ENCODE measurements at places on chromosomes 7 and 10. TPM values are rescaled to one million over a fixed set of nuclear protein-coding genes. Genes with fewer than 3 reads are reported as not detected.

The MICU1 gene
- total RNA-seq = 40.3 TPM

The CRHR2 gene
- total RNA-seq = 0.21 TPM

The HABP2 gene
- 7.5 TPM for total RNA-seq

The ATRNL1 gene
- 38.4 TPM for total RNA-seq

The ARMH3 gene
- 20.5 TPM for total RNA-seq

The INSYN2A gene
- total RNA-seq = 0.85 TPM

The RBP4 gene
- 30.3 TPM for total RNA-seq

The WNT16 gene
- 1.1 TPM for total RNA-seq

The ENO4 gene
- 1.4 TPM for total RNA-seq

The MRLN gene
- 0.75 TPM for total RNA-seq

- no peaks in the 10 kb centered on the region for H3K4me1 ChIP-seq
- no peak overlapping the region for H3K4me3 ChIP-seq
- no peak for DNase-seq
- peaks cover 27% of the 10 kb centered on the region for H3K36me3 ChIP-seq
- no peak overlapping the region for H3K27ac ChIP-seq
- no peaks in the 10 kb centered on the region for H3K27me3 ChIP-seq
These were observed 162.3 kb downstream of the ZMYND11 start for GRCh38 chr10:297567-297966.

DNA sequence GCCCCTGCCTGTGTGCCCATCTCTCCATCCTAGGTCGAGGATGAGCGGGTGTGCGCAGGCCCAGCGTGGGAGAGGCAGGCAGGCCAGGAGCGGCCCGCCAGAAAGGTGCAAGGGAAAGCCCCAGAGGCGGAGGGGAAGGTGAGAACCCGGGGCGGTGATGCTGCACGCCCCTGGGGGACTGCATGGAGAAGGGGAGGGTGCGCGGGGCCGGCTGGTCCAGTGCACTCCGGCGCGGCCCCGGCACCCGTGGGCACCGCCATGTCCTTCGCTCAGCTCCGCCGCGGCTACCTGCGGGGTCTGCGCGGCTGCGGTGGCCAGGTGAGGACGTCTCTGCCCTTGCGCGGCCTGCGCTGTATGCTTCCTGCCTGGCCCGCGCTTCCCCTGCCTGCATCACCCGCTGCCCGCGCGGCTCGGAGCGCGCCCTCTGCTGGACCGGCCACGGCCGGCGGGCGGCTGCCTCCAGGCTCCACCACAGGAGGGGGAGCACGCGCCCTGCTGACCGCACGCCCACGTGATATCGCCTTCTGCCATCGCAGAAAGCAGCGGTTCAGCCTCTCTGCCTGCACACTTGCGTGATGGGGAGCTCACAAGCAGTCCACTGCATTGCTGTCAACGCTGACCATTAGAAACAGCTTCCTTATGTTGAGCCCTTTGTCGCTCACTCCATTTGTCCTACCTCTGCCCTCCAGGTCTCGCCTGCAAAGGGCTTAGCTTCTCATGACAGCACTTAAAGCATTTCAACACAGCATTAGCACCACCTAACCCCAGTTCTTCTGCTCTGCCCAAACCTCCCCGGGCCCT is 73.9 kb downstream of the CXCL12 start:
- H3K27me3 ChIP-seq = peaks cover 24% of the 10 kb centered on the region
- peaks cover 19% of the 10 kb centered on the region for H3K4me1 ChIP-seq

GRCh38 chr7:115679976-115680375 is 350.6 kb downstream of the TFEC start:
- DNase-seq = no peak
- H3K36me3 ChIP-seq = no peaks in the 10 kb centered on the region
- no peak overlapping the region for H3K4me3 ChIP-seq
- no peak overlapping the region for H3K27ac ChIP-seq

DNA sequence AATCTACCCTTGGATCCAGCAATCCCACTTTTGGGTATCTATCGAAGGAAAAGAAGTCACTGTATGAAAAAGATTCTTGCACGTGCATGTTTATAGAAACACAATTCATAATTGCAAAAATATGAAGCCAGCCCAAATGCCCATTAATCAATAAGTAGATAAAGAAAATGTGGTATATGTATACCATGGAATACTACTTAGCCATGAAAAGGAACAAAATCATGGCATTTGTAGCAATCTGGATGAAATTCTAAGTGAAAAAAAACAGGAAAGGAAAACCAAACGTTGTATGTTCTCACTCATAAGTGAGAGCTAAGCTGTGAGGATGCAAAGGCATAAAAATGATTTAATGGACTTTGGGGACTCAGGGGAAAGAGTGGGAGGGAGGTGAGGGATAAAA is 18.2 kb upstream of the CASD1 start:
- H3K27me3 ChIP-seq = no peaks in the 10 kb centered on the region
- DNase-seq = no peak
- H3K36me3 ChIP-seq = no peaks in the 10 kb centered on the region
- H3K27ac ChIP-seq = no peak overlapping the region

- H3K36me3 ChIP-seq = no peaks in the 10 kb centered on the region
- H3K4me1 ChIP-seq = peaks cover 8% of the 10 kb centered on the region
- peaks cover 8% of the 10 kb centered on the region for H3K27me3 ChIP-seq
- H3K27ac ChIP-seq = no peak overlapping the region
- H3K4me3 ChIP-seq = no peak overlapping the region
These were observed 21.6 kb downstream of the TBATA start for GRCh38 chr10:70763567-70763966.

GRCh38 chr10:35470248-35470924 is 134.1 kb downstream of the CCNY start:
- peaks cover 6% of the 10 kb centered on the region for H3K36me3 ChIP-seq
- peaks cover 33% of the 10 kb centered on the region for H3K4me1 ChIP-seq
- H3K4me3 ChIP-seq = peak overlapping the region; percentile 35
- no peak for DNase-seq
- no peaks in the 10 kb centered on the region for H3K27me3 ChIP-seq
- H3K27ac ChIP-seq = peak overlapping the region; percentile 15

GRCh38 chr10:42836771-42837468 is 54.3 kb downstream of the BMS1 start:
- H3K36me3 ChIP-seq = peaks cover 2% of the 10 kb centered on the region
- no peak overlapping the region for H3K27ac ChIP-seq

DNA sequence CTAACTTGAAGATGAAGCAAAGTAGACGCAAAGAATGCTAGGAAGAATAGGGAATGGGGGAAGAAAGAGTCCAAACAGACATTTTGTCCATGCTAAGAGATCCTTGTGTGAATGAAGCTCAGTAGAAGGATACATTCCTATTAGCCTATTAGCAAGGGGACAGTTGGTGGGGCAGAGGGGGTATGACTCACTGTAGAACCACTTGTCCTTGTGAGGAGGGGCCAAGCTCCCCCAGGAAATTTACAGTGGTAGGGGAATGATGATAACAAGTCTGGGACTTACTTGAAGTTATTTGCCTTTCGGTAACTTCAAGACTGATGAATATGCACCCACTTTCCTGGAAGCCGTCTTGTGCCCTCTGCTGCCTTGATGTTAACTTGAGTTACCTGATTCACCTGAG is 17.2 kb upstream of the SYPL1 start:
- H3K27ac ChIP-seq = no peak overlapping the region
- peaks cover 13% of the 10 kb centered on the region for H3K27me3 ChIP-seq
- no peaks in the 10 kb centered on the region for H3K4me1 ChIP-seq

DNA sequence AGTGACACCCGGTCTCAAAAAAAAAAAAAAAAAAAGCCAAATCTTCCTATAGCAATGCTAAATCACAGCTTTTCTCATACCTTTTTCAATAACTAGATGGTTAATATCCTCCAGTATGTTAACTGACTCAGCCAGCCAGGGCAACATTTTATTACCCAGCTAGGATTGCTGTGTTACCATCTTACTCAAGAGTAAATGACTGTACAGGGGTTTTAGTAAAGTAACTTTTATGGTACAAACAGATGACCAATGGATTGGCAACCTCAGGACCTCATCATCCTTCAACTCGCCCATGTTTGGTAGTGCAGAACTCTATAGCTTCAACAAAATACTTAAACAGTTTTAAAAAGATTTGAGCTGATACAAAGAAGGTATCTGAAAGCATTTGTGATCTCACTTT is 59.5 kb downstream of the HBP1 start:
- H3K4me1 ChIP-seq = peaks cover 14% of the 10 kb centered on the region
- peaks cover 3% of the 10 kb centered on the region for H3K36me3 ChIP-seq
- H3K4me3 ChIP-seq = no peak overlapping the region
- no peak overlapping the region for H3K27ac ChIP-seq
- no peak for DNase-seq
- no peaks in the 10 kb centered on the region for H3K27me3 ChIP-seq

GRCh38 chr10:7487528-7487927 is 76.7 kb upstream of the SFMBT2 start:
- H3K4me3 ChIP-seq = peak overlapping the region; percentile 4
- DNase-seq = no peak
- H3K36me3 ChIP-seq = peaks cover 3% of the 10 kb centered on the region
- H3K27me3 ChIP-seq = peaks cover 26% of the 10 kb centered on the region
- H3K27ac ChIP-seq = no peak overlapping the region
- H3K4me1 ChIP-seq = peaks cover 25% of the 10 kb centered on the region

DNA sequence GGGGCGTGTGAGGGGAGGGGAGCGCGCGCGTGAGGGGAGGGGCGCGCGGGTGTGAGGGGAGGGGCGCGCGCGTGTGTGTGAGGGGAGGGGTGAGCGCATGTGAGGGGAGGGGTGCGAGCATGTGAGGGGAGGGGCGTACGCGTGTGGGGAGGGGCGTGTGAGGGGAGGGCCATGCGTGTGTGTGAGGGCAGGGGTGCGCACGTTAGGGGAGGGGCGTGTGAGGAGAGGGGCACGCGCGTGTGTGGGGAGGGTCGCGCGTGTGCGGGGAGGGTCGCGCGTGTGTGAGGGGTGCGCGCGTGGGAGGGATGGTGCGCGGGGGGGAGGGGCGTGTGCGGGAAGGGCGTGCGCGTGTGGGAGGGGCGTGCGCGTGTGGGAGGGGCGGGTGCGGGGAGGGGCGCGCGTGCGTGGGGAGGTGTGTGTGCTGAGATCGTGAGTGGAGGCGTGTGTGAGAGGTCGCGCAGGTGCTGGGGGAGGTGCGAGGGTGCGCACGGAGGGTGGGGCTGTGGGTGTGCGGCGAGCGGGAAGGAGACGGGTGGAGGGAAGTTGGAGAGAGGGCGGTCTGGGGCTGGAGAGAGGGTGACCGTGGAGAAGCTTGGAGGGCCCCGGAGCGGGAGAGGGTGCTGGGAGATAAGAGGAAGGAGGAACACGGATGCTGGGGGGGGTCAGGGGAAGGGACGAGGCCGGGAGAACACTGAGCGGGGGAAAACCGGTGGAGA is 19.7 kb downstream of the MXI1 start:
- H3K4me1 ChIP-seq = peaks cover 23% of the 10 kb centered on the region
- peaks cover 4% of the 10 kb centered on the region for H3K36me3 ChIP-seq
- DNase-seq = no peak
- H3K4me3 ChIP-seq = peak overlapping the region; percentile 96
- H3K27me3 ChIP-seq = no peaks in the 10 kb centered on the region

- no peak overlapping the region for H3K4me3 ChIP-seq
- H3K4me1 ChIP-seq = peaks cover 16% of the 10 kb centered on the region
- no peak overlapping the region for H3K27ac ChIP-seq
- H3K36me3 ChIP-seq = peaks cover 12% of the 10 kb centered on the region
- DNase-seq = no peak
These were observed 17.1 kb downstream of the COL13A1 start for GRCh38 chr10:69818676-69819239.

- peaks cover 50% of the 10 kb centered on the region for H3K4me1 ChIP-seq
- peaks cover 13% of the 10 kb centered on the region for H3K36me3 ChIP-seq
- no peaks in the 10 kb centered on the region for H3K27me3 ChIP-seq
These were observed 5.6 kb upstream of the MEST start for GRCh38 chr7:130486114-130486953.

DNA sequence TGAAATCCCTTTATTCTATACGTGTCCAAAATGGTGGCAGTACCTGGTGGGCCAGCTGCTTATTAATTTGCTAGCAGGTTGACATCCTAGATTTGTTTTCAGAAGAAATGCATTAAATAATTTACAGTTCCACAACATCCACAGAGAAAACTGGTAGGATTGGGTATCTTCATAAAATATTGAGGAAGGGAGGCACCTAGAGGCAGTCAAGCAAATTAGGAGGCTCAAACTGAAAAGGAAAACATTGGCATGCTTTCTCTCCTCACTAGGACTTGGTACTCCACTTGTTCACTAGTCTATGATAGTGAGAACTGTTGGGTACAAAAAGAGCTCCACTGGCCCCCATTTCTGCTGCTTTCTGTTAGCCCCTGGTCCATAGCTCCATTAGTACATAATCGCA is 18.3 kb upstream of the LRGUK start:
- no peak for DNase-seq
- no peak overlapping the region for H3K27ac ChIP-seq
- H3K36me3 ChIP-seq = no peaks in the 10 kb centered on the region
- H3K4me1 ChIP-seq = no peaks in the 10 kb centered on the region
- H3K4me3 ChIP-seq = no peak overlapping the region

GRCh38 chr10:86035791-86036543 is 330.6 kb downstream of the GRID1 start:
- no peaks in the 10 kb centered on the region for H3K4me1 ChIP-seq
- no peak for DNase-seq
- H3K4me3 ChIP-seq = no peak overlapping the region

GRCh38 chr10:35040760-35041501 is 49.2 kb downstream of the CUL2 start:
- peaks cover 39% of the 10 kb centered on the region for H3K36me3 ChIP-seq
- H3K27ac ChIP-seq = peak overlapping the region; percentile 3
- no peak overlapping the region for H3K4me3 ChIP-seq

GRCh38 chr7:35415411-35415822 is 161.5 kb upstream of the TBX20 start:
- no peak for DNase-seq
- H3K27ac ChIP-seq = no peak overlapping the region
- peaks cover 5% of the 10 kb centered on the region for H3K4me1 ChIP-seq
- H3K36me3 ChIP-seq = no peaks in the 10 kb centered on the region
- H3K27me3 ChIP-seq = peaks cover 28% of the 10 kb centered on the region

GRCh38 chr10:117131376-117132327 is 6.4 kb downstream of the VAX1 start:
- peak overlapping the region; percentile 74 for H3K4me3 ChIP-seq
- no peak overlapping the region for H3K27ac ChIP-seq
- peaks cover 14% of the 10 kb centered on the region for H3K4me1 ChIP-seq

- peak overlapping the region; percentile 92 for H3K27ac ChIP-seq
- no peak for DNase-seq
- peaks cover 13% of the 10 kb centered on the region for H3K4me1 ChIP-seq
These were observed 755 bp downstream of the TOMM7 start for GRCh38 chr7:22821702-22822485.

All from type B pancreatic cell (in vitro differentiated cells).